HAP-1 (cell line): ENCODE measurements at places on chromosomes 4 and X.

DNA sequence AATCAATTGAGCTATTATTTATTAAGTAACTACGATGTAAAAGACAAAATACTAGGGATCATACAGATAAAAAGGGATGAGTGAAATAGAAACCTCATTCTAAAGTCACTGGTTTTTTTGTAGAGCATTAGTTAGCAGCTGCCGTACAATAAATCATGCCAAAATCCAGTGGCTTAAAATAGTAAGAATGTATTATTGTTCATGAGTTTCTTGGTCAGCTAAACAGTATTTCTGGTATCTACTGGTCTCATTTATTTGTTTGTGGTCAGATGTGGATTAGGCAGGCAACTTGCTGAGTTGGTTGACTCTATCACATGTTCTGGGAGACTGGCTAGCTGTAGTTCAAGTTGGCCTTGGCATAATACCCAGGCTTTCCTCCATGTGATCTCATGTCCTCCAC lies 667.3 kb downstream of the GALNTL6 start:
- no peak for DNase-seq

DNA sequence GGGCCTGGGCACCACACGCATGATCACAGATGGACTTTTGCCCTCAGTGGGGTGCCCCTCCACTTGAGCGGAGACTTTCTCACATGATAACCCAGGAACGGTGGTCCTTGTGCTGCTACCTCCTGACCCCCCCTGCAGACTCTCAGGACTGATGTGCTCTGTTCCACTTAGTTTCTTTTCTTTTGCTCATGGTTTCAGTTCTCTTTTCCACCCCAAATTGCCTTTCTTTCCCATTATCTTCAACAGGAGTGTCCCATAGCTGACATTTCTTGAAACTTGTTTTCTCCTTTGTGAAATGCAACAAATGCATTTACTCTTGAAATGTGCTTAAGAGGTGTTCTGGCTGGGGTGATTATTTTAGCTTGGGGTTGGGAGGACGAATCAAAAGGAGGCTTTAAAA lies 9.0 kb downstream of the MPC1L start:
- DNase-seq, result no peak

GRCh38 chrX:112068430-112068829 lies 14.1 kb downstream of the TRPC5 start:
- DNase-seq, result no peak

DNA sequence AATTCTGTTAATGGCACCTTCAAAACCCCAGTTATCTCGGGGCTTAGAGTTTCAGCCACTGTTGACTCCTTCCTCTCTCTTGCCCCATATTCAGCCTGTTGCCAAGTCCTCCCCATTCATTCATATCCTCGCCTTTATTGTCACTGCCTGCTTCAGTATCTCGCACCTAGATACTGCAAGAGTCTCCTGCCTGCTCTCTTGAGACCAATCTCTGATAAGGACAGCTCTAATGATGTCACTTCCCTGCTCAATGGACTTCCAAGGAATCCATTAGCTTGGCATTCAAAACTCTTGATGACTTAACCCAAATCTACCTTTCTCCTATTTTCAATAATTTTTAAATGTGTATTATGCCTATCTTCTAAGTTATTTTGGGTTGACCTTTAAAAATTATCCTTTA lies 1.1 kb upstream of the UBE2A start:
- no peak for DNase-seq

DNA sequence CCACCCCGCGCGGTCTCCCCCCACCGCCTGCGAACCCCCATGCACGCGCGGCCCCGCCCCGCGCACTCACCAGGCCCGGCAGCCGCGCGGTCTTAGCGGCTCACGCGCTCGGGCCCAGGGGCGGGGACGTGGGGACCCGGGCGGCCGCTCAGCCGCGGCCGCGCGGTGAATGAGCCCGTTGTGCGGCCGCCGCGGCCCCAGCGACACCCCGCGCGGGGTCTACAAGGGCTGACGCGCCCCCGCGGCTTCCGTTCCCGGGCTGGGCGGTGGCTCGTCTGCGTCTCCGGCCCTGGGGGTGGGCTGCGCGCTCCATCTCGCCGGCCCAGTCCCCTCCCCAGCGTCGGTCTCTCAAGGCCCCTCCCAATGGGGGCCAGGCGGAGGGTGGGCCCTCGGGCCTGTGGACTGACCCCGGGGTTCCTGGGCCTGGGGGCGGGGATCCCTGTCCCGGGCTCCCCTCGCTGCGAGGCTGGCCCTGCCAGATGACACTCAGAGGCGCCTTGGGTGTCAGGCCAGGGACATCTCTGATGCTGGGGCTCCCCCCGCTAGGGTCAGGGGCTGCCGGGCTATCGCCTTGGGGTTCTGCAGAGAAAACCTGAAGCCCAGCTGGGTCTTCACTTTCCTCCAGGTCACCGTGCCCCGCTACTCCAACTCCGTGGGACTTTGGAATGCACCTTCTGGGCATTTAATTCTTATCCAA lies 4.3 kb upstream of the SLC26A1 start:
- DNase-seq, result no peak

- DNase-seq, result no peak
Observed at GRCh38 chr4:94349193-94349592, 6.6 kb upstream of the HPGDS start.

GRCh38 chrX:56986138-56986537 lies 9.2 kb downstream of the SPIN3 start:
- DNase-seq, result no peak

- DNase-seq, result no peak
Observed at GRCh38 chrX:42524379-42524778, 253.6 kb downstream of the PPP1R2C start.

DNA sequence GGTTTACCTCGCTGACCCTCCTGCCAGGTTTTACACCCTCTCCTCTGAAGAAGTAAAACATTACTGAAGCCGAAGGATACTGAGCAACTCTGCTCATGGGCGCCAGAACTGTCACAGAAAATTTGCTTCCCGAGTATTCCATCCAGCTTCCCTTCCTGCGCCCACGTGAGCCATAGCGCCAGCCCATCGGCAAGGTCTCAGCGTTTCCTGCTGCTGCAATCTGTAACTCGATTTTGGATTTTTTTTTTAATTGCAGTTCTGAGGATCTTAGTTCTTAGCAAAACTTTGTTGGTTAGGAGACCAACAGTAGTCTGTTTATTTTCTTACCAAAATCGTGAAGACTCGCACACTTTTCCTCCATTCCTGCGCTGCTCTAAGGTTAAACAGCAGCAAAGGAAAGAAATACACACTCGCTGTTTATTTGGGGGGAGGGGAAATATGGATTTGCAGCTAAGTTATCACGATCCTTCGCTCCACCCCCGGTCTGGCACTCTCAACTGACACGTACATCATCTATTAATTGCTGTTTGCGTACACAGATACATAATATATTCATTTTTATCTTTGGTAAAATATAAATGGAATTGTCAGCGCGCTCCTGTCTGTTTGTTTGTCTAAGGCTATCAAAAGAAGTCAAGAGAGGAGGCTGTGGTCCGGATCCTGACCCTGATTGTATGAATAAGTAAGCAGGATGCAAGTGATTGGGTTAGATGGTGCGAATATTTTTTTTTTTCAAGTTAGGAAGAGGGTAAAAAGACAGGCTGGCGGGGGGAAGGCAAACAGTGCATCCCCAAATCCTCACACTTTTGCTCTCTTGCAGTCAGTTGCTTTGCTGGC lies at the start of gene TLL1:
TSS of gene TLL1 (plus strand) at position 777 of the 837 bp plus-strand sequence. CDS start 668 bp downstream, outside the sequence.
- DNase-seq, result no peak

DNA sequence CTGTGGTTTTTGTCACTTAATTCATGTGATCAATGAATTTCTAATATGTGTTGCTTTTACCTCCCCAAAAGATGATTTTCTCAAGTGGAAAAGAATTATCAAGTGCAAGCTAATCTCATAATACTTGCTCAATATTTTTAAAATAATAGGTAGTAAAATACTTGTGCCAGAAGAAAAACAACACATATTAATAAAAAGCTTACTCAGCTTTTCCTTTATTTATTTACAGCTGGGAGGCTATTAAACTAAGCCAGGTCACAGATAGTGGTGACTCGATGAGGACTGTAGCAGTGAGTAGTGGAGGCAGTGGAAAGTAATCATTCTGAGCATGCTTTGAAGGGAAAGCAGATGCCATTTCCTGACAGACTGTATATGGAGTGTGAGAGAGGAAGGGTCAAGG lies 96.1 kb downstream of the PRDM5 start:
- no peak for DNase-seq

DNA sequence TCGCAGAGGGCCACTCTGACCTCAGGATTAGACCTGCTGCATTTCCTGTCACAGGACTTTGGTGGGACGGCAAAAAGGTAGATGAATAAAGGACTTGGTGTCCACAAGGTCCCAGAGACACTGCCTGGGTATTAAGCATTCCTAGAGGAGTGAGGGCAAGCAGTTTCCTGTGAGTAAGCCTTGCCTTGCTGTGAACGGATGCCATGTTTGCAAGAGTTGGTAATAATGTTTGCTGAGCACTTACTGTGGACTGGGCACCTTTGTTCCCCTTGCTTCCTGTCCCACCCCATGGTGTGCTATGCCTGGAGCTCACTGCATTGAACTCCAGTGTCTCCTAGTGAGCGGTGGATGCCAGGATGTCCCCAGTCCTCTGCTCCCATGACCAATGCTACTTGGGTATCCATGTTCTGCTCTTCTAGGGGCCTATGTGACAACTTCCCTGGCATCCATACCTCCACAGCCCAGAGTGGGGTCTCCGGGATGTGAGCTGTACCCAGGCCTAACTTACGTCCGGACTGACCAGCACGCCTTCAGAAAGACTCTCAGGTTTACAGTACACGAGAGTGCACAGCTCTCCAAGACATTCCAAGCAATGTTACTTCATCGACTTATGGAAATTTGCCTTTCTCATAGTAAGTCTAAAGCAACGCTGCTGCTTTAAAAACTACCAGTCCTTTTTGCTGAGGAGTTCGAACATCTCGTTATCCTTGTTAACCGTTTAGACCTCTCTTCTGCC lies 95.5 kb upstream of the MSX1 start:
- no peak for DNase-seq

GRCh38 chr4:119894650-119895208 lies 171.9 kb downstream of the MAD2L1 start:
- DNase-seq, result no peak

- DNase-seq, result no peak
Observed at GRCh38 chr4:57544811-57545654, 434.8 kb upstream of the IGFBP7 start.

DNA sequence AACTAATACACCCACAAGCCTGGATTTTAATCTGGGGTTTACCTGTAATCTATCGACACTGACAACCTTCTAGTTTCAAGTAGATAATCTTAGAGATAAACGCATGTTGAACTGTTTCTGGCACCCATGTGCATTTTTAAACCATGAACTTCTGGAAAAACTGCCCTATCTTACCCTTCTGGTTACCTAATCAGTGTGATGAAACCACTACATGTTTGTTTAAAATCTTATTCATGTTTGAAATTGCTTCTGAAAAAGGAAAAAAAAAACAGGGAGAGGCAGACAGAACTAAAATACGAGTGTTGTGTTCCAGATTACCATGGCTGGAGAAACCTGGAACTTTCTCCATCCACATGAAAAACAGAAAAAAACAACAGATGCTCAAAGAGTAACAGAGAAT lies 139.3 kb downstream of the MID1IP1 start:
- DNase-seq, result no peak

- no peak for DNase-seq
Observed at GRCh38 chr4:78379991-78380729, 171.4 kb upstream of the ANXA3 start.

GRCh38 chr4:35965300-35965699 lies 279.0 kb downstream of the ARAP2 start:
- no peak for DNase-seq

- no peak for DNase-seq
Observed at GRCh38 chr4:100849319-100849718, 331.5 kb upstream of the EMCN start.

DNA sequence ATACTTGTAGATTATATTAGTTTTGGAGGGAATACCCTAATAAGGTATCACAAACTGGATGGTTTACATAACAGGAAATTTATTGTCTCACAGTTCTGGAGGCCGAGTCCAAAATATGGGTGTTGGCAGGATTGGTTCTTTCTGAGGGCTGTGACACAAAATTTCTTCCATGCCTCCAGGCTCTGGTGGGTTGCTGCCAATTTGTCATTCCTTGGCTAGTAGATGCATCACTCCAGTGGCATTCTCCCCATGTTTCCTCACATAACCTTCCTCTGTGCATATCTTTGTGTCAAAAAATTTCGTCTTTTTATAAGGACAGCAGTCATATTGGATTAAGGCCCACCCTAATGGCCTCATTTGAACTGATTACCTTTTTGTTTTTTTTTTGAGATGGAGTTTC lies 49.3 kb downstream of the APELA start:
- no peak for DNase-seq

DNA sequence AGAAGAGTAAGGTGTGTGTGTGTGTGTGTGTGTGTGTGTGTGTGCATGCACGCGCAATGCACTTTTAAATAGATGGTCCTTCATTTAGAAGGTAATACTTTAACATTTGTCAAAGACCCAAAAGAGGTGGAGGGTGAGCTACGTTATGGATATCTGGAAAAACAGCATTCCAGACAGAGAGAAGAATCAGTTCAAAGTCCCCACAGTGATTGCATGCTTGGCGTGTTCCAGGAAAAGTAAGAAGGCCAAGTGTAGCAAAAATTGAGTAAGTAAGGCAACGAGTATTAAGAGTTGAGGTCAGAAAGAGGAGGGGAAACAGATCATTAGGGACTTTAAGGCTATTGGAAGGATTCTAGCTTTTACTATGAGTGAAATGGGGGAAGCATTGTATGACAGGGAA lies 21.9 kb upstream of the GABRE start:
- no peak for DNase-seq

DNA sequence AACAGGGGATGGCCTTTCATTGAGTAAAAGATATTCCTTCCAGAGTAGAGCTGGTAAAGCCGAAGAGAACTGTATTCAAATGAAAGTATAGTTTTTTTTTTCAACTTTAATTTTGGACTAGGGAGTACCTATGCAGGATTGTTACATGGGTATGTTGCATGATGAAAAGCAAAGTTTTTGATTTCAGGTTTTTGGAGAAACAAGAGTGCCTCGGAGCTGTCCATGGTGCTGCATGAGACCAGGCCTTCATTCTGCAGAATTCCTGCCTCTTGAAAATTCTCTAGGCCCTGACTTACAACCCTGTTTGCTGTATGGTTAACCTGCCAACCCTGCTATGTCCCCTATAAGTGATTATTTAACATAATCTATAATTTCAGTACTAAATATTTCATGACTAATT lies 1065.7 kb upstream of the FTHL17 start:
- DNase-seq, result no peak

GRCh38 chr4:79528241-79528706 lies 120.2 kb upstream of the GK2 start:
- DNase-seq, result no peak

GRCh38 chr4:8095956-8096689 lies 62.5 kb downstream of the ABLIM2 start:
- no peak for DNase-seq

- DNase-seq, result no peak
Observed at GRCh38 chr4:71187404-71188155, 151.2 kb upstream of the SLC4A4 start.
